ENCODE measurements at places on chromosomes 13 and 19.

DNA sequence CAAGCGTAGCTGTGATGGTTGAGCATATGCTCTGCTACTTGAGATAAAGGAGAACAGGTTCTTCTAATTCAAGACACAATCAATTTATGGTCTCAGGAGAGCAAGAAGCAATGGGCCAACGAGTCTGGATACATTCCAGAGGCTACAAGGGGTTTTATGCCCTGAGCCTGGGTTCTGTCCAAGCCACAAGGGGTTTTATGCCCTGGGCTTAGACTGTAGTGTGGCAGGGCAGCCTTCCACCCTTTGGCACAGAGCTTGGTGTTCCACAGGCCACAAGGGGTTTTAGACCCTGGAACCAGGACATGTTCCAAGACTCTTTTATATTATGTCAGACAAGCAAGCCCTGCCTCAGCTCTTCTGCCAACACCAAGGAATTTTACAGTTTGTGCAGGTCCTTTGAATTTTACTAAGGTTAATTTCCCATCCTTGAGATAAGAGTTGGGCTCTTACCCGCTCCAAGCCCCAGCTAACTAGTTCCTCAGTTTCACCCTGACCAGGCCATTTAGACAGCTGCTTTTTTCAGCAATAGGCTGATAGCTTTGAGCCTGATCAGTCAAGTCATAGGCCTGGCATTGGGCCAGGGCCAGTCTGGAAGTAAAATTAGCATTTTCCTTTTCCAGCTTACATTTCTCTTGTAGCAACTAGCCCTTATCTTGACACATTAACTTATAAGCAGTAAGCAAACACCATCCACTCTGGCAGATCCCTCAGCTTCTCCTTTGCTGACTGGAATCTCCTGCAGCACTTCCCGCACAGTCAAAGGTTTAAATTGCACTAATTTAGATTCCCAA is 95.0 kb downstream of the ZNF737 start:
- no peak for DNase-seq

DNA sequence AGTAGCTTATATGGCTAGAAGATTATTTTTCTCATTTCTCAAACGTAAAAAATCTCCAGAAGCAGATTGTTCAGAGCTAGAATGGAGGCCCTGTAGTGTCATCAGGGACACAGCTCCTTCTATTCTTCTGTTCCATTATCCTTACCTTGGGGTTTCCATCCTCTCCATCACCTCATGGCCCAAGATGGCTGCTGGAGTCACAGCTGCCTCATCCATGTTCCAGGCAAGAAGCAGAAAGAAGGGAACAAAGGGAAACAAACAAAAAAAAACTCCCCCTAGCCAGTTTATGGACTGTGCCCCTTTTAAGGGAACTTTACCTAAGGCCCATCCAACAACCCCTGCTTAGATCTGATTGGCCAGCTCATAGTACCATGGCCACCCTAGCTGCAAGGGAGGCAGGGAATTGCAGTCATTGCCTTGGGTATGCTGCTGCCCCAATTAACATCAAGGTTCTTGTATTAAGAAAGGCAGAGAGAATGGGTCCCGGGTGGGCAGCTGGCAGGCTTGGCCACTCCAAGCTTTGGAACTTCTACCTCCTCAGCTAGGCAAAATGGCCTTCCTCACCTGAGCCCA is 15.7 kb downstream of the CEACAM16 start:
- no peak for DNase-seq

DNA sequence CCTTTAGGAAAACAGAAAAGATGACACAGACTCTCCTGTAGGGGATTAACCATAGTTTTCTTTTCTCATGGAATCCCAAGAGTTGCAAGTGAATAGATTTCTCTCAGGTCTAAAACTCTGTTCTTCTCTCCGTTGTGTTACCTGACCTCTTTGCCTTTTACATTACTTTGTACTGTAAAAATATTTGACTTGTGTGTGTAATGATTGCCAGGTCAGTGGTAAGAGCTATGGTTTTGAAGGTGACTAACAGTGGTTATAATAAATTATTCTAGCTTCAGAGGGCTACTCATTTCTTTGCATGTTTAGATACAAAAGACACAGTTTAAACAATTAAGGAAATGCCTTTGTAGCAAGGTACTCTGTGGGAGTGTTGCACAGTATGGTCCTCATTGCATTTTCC is 23.0 kb upstream of the PSG2 start:
- DNase-seq, result no peak

- DNase-seq, result peak; percentile 81
These were observed 263.7 kb downstream of the KCTD12 start for GRCh38 chr13:76622315-76623040.
